ENCODE measurements at places on chromosomes 1 and 21.

GRCh38 chr1:117674521-117675400, 68.9 kb downstream of the TENT5C start:
- DNase-seq = no peak

DNA sequence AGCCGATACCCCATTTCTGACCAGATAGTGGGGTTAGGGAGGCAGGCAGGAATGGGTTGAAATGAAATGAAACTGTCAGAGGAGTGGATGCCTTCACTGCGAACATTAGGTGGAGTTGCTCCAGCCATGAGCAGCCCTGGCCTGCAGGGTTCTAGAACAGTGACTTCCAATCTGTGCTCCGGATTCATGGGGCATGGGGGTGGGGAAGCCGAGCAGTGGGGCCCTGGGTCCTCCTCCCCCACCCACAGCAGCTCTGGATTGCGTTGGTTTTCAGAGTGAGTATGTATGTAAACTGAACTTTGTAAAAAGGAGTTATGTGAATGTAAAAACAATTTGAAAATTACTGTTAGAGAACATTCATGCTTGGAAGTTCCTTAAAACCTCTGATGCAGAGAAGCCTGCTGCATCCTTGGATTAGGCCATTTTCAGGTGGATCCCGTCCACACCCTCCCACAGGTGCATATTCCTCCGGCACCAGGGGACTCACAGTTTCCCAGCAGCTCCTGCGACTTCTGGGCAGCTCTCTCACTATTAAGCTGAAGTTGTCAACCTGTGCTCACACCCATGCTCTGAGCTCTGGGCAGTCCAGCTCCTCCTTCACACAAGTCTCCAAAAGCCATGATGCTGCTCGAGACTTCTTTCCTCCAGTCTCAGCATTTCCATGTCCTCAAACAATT, 54.4 kb upstream of the EDN2 start:
- DNase-seq = no peak

- no peak for DNase-seq
Observed at GRCh38 chr1:184890539-184890973, 83.8 kb downstream of the NIBAN1 start.

DNA sequence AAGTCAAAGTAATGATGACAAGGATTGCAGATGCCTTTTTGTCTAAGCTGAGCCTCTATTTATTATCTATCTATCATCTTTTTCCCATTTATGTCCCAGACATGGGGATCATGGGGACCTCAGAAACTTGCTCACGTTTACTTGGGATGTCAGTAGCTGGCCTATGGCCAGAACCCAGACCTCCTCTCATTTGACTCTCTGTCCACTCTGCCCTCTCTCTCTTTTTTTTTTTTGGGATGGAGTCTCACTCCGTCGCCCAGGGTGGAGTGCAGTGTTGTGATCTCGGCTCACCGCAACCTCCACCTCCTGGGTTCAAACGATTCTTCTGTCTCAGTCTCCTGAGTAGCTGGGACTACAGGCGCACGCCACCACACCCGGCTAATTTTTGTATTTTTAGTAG, 3.7 kb upstream of the ID3 start:
- no peak for DNase-seq

GRCh38 chr1:61491497-61491896, 233.4 kb downstream of the TM2D1 start:
- no peak for DNase-seq

GRCh38 chr1:203026031-203026665, at the start of gene PPFIA4:
Gene PPFIA4 (plus strand): TSS chr1:203026491. CDS start chr1:203039009, 12,518 bp downstream.
- peak; percentile 85 for DNase-seq
